M059J (cell line): ENCODE measurements at places on chromosomes 7 and 10. TPM values are rescaled to one million over a fixed set of nuclear protein-coding genes. Genes with fewer than 3 reads are reported as not detected.

The ADIRF gene
- total RNA-seq: 4.2 and 4.7 TPM in 2 replicates

The CASP7 gene
- total RNA-seq: 53.8 and 61.0 TPM in 2 replicates

The TCERG1L gene
- not detected in 2 replicates for total RNA-seq

The HKDC1 gene
- total RNA-seq: 0.27 and 3.4 TPM in 2 replicates

The SLC13A1 gene
- not detected in 2 replicates for total RNA-seq

The GIMAP8 gene
- total RNA-seq: not detected in 2 replicates

The LSM8 gene
- 77.6 and 104 TPM in 2 replicates for total RNA-seq

The MYO1G gene
- not detected in 2 replicates for total RNA-seq

The ARMC3 gene
- total RNA-seq: 0.10 TPM in 1 of 2 replicates, not detected in the other

The NME8 gene
- total RNA-seq: not detected in 2 replicates

The SYPL1 gene
- total RNA-seq: 69.0 and 98.5 TPM in 2 replicates

The LBX1 gene
- not detected in 2 replicates for total RNA-seq

The NFE2L3 gene
- total RNA-seq: 38.2 and 51.3 TPM in 2 replicates

The EPHA1 gene
- 0.20 and 0.30 TPM in 2 replicates for total RNA-seq

The CCDC3 gene
- total RNA-seq: 2.0 and 2.6 TPM in 2 replicates

The HOXA7 gene
- total RNA-seq: 3.7 and 4.6 TPM in 2 replicates

The ZC3HAV1 gene
- 51.3 and 73.1 TPM in 2 replicates for total RNA-seq

The ZNF518A gene
- 2.8 and 3.3 TPM in 2 replicates for total RNA-seq

The PIP4K2A gene
- total RNA-seq: 18.9 and 26.6 TPM in 2 replicates

The CLDN3 gene
- total RNA-seq: not detected in 2 replicates

The KAZALD1 gene
- 6.7 and 12.5 TPM in 2 replicates for total RNA-seq

The SRGN gene
- total RNA-seq: 740 and 865 TPM in 2 replicates

The BMPER gene
- 1.5 and 2.3 TPM in 2 replicates for total RNA-seq

The PON3 gene
- total RNA-seq: 0.49 TPM in 1 of 2 replicates, not detected in the other

The OR2A12 gene
- not detected in 2 replicates for total RNA-seq

The PAPOLB gene
- total RNA-seq: not detected in 2 replicates

The GIMAP7 gene
- total RNA-seq: not detected in 2 replicates

The VSTM4 gene
- 0.10 TPM in 1 of 2 replicates, not detected in the other for total RNA-seq

The ZNF365 gene
- total RNA-seq: 2.9 and 3.2 TPM in 2 replicates

The SFTPA1 gene
- not detected in 2 replicates for total RNA-seq

The FANK1 gene
- 4.5 and 11.2 TPM in 2 replicates for total RNA-seq

The ZNF727 gene
- not detected in 2 replicates for total RNA-seq

The OPN1SW gene
- not detected in 2 replicates for total RNA-seq

The NPTX2 gene
- total RNA-seq: not detected in 2 replicates

The TNS3 gene
- 75.0 and 115 TPM in 2 replicates for total RNA-seq

The ZNF736 gene
- total RNA-seq: 3.1 and 6.5 TPM in 2 replicates

The HEPACAM2 gene
- total RNA-seq: not detected in 2 replicates

The MYL7 gene
- not detected in 2 replicates for total RNA-seq

The LEP gene
- not detected in 2 replicates for total RNA-seq

The UPK3B gene
- 0.05 TPM in 1 of 2 replicates, not detected in the other for total RNA-seq

The SAMD9 gene
- 131 and 132 TPM in 2 replicates for total RNA-seq

The LIPN gene
- not detected in 2 replicates for total RNA-seq

The SPAM1 gene
- not detected in 2 replicates for total RNA-seq

The RAMP3 gene
- total RNA-seq: 0.66 and 1.7 TPM in 2 replicates

The AKR1C2 gene
- total RNA-seq: 0.49 and 0.86 TPM in 2 replicates

The ATOH7 gene
- 0.07 TPM in 1 of 2 replicates, not detected in the other for total RNA-seq

The VAX1 gene
- total RNA-seq: not detected in 2 replicates

The NEURL1 gene
- total RNA-seq: 4.5 and 19.9 TPM in 2 replicates

The SEPTIN14 gene
- total RNA-seq: not detected in 2 replicates

The LRIT1 gene
- total RNA-seq: not detected in 2 replicates

The DRGX gene
- total RNA-seq: not detected in 2 replicates

The TMEM213 gene
- not detected in 2 replicates for total RNA-seq

The PTPN20 gene
- not detected in 2 replicates for total RNA-seq

The GHITM gene
- total RNA-seq: 218 TPM in 2 replicates
